ENCODE measurements at places on chromosomes 13 and 19.

DNA sequence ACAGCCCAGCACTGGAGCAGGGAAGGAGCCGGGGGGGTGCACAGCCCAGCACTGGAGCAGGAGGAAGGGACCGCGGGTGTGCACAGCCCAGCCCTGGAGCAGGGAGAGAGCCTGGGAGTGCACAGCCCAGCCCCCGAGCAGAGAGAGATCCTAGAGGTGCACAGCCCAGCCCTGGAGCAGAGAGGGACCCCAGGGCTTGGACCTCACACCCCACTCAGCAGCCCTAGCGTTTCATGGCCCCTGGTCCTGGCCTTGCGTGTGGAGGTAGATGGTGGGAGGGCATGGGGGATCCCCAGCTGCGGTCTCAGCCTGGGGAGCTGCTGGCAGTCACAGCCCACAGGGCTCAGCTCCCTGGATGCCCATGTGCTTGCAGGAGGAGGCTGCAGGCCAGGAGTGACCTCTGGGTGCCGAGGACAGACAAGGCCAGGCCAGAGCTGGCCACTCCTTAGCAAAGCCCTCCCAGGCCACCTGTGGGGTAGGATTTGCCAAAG is 25.1 kb downstream of the GAS6 start:
- DNase-seq: no peak

DNA sequence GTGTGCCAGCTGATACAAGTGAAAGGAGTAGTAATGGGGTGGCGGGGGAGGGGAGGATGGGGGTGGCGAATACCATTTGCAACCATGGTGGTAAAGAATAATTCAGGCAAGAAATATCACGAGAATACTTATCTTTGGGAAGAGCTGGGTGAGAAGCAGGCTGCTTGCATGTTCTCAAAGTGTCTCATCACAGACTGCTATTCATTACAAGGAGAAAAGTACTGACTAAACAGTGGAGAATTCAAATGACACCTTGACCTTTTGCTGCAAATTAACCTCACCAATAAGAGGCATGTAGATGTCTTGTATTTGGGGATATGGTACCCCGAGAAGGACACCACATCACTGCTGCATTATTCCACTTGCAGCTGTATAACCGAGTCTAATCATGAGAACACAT is 585.7 kb upstream of the GPC6 start:
- peak; percentile 37 for DNase-seq

DNA sequence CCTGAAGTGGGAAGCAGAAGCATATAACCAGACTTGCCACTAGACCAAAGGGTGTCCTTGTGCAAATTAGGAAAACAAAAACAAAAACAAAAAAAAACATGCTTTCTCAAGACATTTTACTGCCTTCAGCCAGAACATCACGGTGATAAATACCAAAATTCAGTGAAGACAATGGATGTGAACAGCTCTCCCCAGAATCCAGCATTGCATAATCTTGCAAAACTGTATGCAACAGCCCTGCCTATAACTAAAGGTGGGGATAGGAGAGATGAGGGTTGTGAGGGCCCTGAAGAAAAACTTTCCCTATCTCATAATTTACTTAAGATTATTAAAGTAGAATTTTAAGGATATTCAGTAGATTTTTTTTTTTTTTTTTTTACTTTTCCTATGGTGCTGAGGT is 24.9 kb upstream of the NDFIP2 start:
- DNase-seq: no peak

DNA sequence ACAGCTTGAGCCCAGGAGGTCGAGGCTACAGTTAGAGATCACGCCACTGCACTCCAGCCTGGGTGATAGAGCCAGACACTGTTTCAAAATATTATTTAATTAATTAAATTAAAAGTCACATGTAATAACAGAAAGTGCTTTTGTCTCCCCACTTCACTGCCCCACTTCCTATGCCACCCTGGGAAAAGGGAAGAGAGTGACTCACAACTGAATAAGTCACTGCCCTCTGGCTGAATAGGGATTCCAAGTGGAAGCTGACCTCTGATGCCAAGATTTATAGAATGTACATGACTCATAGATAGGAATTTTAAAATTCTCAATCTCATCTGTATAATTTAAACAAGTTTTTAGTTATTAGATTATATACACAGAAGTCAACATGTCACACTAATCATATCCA is 22.2 kb upstream of the ERVV-1 start:
- peak; percentile 33 for DNase-seq

- DNase-seq: no peak
Observed at GRCh38 chr19:1811942-1812425, at the start of gene ATP8B3. Gene ATP8B3, minus strand, starts transcription at chr19:1812276. Its CDS starts 540 bp downstream, at chr19:1811736.

DNA sequence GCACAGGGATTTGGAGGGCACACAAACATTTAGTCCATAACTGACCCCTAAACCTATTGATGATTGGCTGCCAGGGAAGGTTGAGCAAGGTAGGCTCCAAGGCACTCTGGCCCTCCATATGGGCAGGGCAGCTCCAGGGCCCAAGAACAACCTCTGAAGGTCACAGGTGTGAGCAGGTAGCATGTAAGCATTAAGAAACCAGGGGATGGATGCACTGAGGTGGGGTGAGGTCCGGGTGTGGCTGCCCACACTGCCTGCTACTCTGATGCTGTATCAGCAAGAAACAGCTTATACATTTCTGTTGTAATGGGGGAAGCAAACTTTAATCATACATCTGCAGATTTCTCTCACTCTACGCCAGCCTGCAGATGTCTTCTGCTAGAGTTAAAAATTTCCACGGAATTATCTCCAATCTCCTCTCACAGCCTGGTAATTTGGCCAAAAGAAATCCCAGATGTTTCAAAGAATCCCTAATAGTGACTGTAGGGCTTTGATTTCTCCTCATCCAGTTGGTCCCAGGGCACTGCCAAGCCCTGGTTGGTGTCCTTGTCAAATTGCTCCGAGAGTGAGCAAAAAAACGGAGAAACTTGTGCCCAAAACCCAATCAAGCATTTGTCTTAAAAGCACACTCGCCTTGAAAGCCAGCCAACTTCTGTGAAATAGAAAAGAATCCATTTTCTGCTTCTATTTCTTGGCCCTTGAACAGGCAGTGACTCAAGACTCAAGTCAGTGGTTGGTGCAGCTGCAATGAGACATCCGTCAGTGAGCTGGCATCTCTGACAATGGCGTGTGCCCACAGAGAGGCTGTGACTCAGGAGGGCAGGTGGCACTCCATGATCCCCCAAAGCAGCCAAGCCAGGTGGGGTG is 72.5 kb upstream of the MRI1 start:
- peak; percentile 1 for DNase-seq

DNA sequence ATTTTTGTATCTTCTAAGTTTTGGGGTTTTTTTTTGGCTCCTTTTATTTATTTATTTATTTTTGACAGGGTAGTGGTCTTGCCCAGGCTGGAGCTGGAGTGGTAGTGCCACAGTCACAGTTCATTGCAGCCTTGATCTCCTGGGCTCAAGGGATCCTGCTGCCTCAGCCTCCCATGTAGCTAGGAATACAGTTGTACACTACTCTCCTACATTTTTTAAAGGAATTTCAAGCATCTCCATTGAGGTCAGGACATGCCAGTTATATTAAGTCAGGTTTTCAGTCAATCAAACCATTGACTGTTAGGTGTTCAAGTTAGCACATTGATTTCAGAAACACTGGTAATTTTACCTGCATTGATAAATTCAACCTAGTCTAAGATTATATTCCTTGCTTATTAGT is 480.5 kb upstream of the SPRY2 start:
- no peak for DNase-seq

- DNase-seq: no peak
Observed at GRCh38 chr13:28237944-28238343, 99.6 kb downstream of the PAN3 start.

- DNase-seq: no peak
Observed at GRCh38 chr13:72170571-72170970, 303.6 kb upstream of the DACH1 start.

DNA sequence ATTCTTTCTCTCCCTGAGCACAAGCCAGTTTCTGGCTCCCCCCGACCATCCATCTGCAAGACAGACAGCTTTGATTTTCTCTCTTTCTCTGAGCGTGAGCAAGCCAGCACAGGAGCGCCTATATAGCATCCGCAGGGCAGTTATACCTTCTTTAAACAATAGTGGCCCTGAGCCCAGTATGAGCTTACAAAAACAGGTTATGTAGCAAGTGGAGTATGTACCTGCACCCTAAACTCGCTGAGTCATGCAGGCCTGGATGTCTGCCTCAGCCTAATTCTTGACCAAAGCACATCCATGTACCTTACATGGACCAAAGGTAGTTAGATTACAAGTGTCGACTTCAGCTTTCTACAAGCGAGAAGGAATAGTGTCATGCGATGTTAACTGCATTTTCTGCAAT is 61.7 kb downstream of the RAP2A start:
- no peak for DNase-seq

- DNase-seq: peak; percentile 34
Observed at GRCh38 chr19:10748927-10749434, 31.1 kb downstream of the DNM2 start.

GRCh38 chr19:4370418-4371041 is 27.2 kb downstream of the MPND start:
- no peak for DNase-seq

- no peak for DNase-seq
Observed at GRCh38 chr13:103068836-103069235, 2.6 kb upstream of the SLC10A2 start.

GRCh38 chr13:80116107-80116506 is 224.8 kb downstream of the SPRY2 start:
- DNase-seq: peak; percentile 76

- DNase-seq: no peak
Observed at GRCh38 chr13:30607908-30608307, 9.8 kb upstream of the USPL1 start.

DNA sequence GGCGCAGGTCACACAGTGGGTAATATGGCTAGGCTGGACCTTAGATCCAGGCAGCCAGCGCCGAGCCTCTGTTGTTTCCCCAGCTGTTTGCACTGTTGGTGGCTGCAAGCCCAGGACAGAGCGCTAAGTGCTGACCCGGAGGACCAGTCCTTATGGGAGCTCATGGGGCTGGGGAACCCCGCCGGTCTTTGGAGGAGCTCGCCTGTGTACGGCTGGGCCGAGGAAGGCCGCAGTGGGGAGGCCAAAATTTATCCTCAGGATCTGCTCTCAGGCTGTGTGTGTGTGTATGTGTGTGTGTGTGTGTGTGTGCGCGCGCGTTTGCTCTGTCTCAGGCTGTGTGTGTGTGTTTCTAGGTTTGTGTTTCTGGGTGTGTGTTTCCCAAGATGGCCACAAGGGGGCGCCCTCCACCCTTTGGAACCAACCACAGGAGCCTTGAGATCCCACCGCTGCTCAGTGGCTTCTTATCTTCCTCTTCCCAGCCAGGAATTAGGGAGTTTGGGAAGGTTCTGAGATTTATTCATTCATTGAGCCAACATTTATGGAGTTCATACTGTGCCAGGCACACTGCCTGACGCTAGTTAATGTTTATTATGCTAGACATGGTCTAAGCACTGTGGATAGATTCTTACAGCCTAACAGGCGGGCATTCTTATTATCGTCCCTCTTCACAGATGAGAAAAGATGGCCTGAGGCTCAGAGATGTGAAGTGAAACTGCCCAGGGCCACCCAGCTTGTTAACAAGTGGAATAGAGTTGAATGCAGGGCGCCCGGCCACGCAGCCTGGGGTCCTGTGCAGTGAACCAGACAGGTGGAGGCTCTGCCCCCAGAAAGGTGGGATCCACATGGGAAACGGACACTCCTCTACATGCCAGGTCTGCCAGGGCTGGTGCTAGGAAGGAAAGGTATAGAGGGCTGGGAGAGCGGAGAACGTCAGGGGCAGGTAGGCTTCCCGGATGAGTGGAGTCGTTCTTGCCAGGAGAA is 13.0 kb downstream of the PGLYRP1 start:
- peak; percentile 82 for DNase-seq

- no peak for DNase-seq
Observed at GRCh38 chr13:39637890-39638289, 17.6 kb upstream of the COG6 start.

DNA sequence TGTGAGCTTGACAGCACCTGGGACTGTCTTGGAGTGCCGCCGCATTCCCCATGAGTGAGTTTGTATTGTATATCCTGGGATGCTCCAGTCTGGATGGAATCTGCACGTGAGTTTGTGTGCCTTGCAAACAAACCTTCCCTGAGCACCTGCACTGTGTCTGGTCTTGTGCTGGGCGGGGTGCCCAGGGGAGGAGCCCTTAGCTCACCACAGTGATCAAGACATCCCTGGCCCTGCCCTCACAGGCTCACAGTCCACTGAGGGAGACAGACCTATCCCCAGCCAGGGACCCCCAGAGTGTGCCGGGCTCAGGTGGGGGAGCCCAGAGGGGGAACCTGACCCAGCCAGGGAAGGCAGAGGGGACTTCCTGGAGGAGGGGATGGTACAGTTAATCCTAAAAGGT is 1.7 kb upstream of the BCAM start:
- DNase-seq: no peak

- peak; percentile 78 for DNase-seq
Observed at GRCh38 chr13:43132257-43132656, 108.9 kb downstream of the DNAJC15 start.

DNA sequence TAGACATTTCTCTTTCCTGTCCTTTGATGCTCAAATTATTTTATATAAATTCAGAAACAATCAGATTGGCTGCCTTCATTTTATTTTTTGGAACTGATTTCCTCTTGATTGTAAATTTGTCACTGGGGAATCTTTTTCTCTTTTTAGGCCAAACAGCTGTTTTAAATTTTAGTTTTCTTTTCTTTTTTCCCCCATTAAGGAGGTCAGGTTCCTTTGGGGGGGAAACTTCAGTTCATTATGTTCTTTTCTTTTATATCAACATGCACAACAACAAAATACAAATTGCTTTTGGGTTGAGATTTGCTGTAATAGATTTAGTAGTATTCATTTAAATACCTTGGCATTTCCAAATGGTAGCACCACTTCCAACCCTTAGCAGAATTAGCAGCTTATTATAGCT is 264.8 kb upstream of the SPRY2 start:
- no peak for DNase-seq

GRCh38 chr13:101875091-101875490 is 422.6 kb downstream of the ITGBL1 start:
- DNase-seq: no peak

DNA sequence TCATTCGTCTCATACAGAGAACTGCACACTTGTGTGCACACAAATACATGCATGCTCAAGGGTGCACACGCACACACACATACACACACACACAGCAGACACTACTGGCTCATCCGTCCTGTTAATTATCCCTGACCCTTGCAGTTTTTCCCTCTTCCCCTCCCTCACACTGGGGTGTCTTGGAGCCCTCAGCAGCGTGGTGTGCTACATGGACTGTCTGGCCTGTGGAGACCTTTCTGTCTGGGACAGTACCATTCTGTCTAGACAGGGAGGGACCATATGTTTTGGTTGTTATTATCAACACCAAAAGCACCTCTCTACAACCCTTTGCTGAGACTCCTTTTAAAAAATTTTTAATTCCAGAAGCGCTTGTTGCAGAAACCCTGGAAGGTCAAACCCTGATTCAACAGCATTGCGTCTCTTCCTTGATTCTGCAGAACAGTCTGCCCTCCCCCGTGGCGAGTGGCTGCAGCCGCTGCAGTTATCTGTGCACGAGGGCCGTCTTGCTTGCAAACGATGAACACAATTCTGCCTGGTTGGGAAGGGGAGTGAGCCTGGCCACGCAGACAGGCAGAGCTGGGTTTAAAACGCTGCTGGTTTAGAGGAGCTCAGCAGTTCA is 374.0 kb downstream of the IRS2 start:
- peak; percentile 81 for DNase-seq

- DNase-seq: no peak
Observed at GRCh38 chr19:29484876-29485275, 40.9 kb upstream of the VSTM2B start.

- peak; percentile 53 for DNase-seq
Observed at GRCh38 chr13:33321686-33322542, 36.4 kb upstream of the STARD13 start.
